ENCODE measurements at places on chromosomes 7 and 10. TPM values are rescaled to one million over a fixed set of nuclear protein-coding genes. Genes with fewer than 3 reads are reported as not detected.

Gene ASB10
- total RNA-seq = not detected

Gene TMEM140
- 0.81 TPM for total RNA-seq

Gene AS3MT
- 1.2 TPM for total RNA-seq

Gene AKR1C8
- total RNA-seq = not detected
